ENCODE measurements at places on chromosomes 2 and 18.

GRCh38 chr2:31922542-31923408 lies 88.0 kb downstream of the MEMO1 start:
- DNase-seq = no peak

DNA sequence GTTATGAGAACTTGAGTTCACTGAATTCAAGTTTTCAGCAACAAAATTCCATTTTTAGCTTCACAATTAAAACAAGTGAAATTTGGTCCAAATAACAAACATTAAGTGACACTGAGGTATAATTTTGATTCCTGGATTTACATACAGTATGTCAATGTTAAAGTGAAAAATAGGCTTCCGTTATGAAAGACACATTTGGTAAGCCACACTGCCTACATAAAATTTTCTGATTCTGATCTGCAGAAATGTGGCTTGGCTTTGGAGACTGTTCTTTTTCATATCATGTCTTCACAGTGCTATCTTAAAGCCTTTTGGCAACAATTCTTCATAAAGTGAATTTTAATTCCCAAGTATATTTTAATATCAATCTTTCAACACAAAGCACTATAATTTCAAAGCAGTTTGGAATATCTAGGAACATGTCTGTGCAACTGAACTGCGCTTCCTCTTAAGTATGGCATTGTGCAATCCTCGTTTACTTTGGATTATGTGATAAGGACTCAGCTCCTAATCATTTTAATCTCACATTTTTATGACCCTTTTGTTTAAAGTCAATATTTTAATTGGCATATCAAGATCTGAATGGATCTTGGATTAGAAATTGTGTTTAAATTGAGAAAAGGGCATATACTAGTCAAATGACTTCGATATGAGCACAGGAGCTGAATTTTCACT lies 60.0 kb downstream of the RBMS1 start:
- DNase-seq = no peak

DNA sequence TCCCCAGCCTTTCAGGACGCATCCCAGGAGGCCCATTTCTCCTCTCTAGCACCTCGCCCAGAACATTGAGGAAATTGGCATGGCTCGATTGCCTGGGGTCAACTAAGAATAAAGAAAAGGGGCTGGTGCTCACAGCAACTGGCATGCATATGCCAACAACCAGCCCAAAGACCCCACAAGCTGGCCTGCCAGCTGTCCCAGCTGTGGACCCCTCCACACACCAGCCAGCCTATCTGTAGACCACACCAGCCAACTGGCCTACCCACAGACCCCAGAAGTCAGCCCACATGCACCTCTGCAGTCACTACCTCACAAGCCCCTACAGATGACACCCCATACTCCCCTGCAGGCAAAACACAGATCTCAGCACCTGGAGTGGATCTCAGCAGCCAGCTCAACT lies 123.8 kb upstream of the ID2 start:
- DNase-seq = no peak

GRCh38 chr18:45999536-45999935 lies 32.4 kb upstream of the EPG5 start:
- DNase-seq = no peak

GRCh38 chr2:70728128-70728527 lies 39.9 kb downstream of the ADD2 start:
- DNase-seq = no peak

GRCh38 chr2:138901530-138901929 lies 121.3 kb upstream of the NXPH2 start:
- no peak for DNase-seq

DNA sequence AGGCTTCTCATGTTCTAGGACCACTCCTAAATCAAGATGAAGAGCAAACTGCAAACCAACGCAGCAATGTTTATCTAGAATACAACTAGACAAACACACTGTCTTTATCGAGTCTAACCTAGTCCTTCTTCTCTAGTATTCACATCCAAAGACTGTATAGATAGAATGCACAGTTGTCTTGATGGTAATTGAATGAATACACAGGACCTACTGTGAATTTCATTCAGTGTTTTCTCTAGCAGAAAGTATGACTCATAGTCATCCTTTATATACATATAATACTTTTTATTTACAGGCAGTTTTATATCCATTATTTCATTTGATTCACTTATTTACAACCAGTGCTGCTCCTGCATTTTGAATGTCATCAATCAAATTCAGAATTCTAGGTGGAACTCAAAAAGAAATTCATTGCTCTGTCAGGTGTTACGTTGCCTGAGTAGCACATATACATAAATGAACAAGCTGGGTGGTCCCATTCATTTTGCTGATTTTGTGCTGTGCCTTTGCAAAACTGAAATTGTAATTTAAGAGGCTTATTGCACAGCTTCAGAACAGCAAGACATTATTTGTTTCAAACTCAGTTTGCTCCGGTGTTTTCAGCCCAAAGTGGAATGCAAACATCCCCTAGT lies 374.8 kb downstream of the EPHA4 start:
- no peak for DNase-seq

GRCh38 chr2:218300141-218300540 lies 7.8 kb upstream of the TMBIM1 start:
- DNase-seq = no peak

GRCh38 chr18:13362607-13363006 lies 144.0 kb downstream of the LDLRAD4 start:
- no peak for DNase-seq

Data from stimulated activated CD8-positive, alpha-beta memory T cell treated with anti-CD3 and anti-CD28 coated beads, Interleukin-15, amount 100 ng/mL, for 24 hours (primary cell).